ENCODE measurements at places on chromosomes 7 and 10. TPM values are rescaled to one million over a fixed set of nuclear protein-coding genes. Genes with fewer than 3 reads are reported as not detected.

Gene SHOC2
- 23.2 TPM for total RNA-seq

Gene HTR5A
- total RNA-seq = not detected

Gene BMPER
- 2.3 TPM for total RNA-seq

Gene POLR1F
- total RNA-seq = 27.3 TPM

Gene UPK3BL2
- total RNA-seq = not detected

Gene NME8
- not detected for total RNA-seq

Gene TDRD1
- not detected for total RNA-seq

Gene FAM25G
- not detected for total RNA-seq

Gene CRTAC1
- not detected for total RNA-seq

Gene EBLN1
- 0.17 TPM for total RNA-seq

Gene PANK1
- total RNA-seq = 10.7 TPM

Gene UNC5B
- total RNA-seq = 0.25 TPM

Gene FIS1
- total RNA-seq = 106 TPM

Gene GPER1
- total RNA-seq = 0.25 TPM

Gene PKD2L1
- not detected for total RNA-seq

Gene TAS2R5
- not detected for total RNA-seq

Gene CALML3
- total RNA-seq = not detected

Gene MYL10
- total RNA-seq = not detected

Gene DDX21
- total RNA-seq = 51.9 TPM

Gene PHYHIPL
- not detected for total RNA-seq

Gene TMEM196
- not detected for total RNA-seq

Gene SH2D4B
- total RNA-seq = not detected

Gene FOXI2
- not detected for total RNA-seq

Gene LBX1
- not detected for total RNA-seq

Gene UTF1
- not detected for total RNA-seq

Gene DNMBP
- total RNA-seq = 29.4 TPM

Gene SYPL1
- total RNA-seq = 98.5 TPM

Gene ABCA13
- not detected for total RNA-seq

Gene CCL24
- total RNA-seq = not detected

Gene NUTM2A
- 2.4 TPM for total RNA-seq

Gene IGFBP3
- total RNA-seq = 20.1 TPM

Gene FAM25C
- not detected for total RNA-seq

Gene NRAP
- not detected for total RNA-seq

Gene ZNF398
- 20.9 TPM for total RNA-seq

Data from M059J (cell line).